ENCODE measurements at places on chromosomes 13 and 19.

DNA sequence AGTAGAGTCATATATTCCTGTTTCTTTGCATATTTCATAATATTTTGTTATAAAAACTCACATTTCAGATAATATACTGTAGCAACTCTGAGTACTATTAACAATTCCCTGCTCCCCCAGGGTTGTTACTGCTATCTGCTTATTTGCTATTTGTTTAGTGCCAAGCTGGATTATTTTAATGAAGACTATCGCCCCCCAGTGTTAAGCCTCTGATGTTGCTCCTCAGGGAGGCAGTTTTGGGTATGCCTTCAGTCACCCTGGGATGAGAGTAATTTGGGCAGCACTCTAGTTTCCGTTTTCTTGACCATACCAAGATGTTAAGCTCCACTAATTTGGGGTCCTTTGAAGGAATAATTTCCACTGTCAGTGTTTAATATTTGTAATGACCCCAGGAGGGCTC is 46.0 kb downstream of the MICU2 start:
- DNase-seq: no peak

DNA sequence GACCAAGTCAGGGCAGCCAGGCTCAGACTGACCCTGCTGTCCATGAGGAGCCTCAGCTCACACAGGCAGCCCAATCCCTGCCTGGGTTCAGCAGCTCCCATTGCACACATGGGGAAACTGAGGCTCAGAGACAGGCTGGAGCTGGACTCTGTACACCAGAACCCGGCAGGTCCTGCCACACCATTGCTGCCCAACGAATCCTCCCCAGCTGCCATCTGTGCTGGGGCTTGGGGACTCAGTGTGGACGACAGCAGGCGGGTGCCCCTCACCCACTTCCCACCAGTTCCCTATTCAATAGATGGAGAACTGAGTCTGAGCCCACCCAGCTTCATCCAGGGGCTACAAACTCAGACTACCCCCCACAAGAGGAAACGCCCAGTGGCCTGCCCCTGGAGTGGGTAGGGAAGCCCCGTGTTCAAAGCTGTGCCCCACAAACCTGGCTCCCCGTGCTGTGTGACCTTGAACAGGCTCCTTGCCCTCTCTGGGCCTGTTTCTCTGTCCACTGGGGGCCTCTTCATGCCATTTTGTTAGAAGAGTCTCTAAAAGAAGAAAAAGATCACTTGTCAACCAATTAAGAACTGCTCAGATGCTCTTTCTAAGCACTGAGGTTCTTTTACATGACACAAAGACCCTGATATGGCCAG is 50.8 kb downstream of the AP1M1 start:
- no peak for DNase-seq

GRCh38 chr13:110641055-110642015 is 26.0 kb downstream of the NAXD start:
- no peak for DNase-seq

- DNase-seq: no peak
Observed at GRCh38 chr19:48443731-48444128, 2.1 kb upstream of the GRWD1 start.

DNA sequence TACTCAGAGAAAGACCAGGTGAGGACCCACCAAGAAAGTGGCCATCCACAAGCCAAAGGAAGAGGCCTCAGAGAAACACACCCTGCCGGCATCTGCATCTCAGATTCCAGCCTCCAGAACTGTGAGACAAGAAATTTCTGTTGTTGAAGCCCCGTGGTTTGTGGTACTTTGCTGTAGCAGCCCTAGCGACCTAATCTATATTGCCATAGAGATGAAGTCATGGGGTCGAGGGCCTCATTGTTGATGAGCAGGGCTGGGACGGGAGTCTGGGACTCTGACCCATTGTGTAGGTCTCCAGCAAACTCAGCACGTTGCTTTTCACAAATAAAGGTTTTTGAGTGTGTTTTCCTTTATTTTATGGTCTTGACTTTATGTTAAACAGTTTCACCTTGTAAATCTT is 174.9 kb downstream of the TNFSF13B start:
- no peak for DNase-seq

Data from renal cortex interstitium (tissue), 15 donors.